IPS-NIHi11 (cell line): ENCODE measurements at places on chromosomes 3 and 15.

- no peak for DNase-seq
These were observed 65.9 kb upstream of the POMGNT2 start for GRCh38 chr3:43171748-43172147.

GRCh38 chr3:123859177-123859576, 25.0 kb downstream of the MYLK start:
- no peak for DNase-seq

DNA sequence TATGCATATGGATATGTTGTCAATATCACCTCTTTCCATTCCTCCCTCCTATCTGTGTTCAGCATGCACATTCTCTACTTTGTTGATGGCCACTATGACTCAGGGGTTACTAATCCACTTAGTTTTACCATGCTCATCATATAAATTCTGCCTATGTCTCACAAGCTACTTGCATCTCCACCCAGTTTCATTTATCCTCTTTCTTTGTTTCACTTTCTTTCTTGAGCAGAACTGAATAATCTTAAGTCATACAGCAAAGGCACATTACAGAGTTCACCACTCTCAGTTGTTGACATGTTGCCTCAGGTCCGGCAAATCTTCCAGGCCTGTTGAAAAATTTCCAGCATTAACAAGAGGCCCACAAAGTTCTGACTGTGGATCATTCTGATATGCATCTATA, 71.5 kb downstream of the SSR3 start:
- DNase-seq = no peak

- DNase-seq = no peak
These were observed 56.4 kb downstream of the IQSEC1 start for GRCh38 chr3:13016721-13017255.

DNA sequence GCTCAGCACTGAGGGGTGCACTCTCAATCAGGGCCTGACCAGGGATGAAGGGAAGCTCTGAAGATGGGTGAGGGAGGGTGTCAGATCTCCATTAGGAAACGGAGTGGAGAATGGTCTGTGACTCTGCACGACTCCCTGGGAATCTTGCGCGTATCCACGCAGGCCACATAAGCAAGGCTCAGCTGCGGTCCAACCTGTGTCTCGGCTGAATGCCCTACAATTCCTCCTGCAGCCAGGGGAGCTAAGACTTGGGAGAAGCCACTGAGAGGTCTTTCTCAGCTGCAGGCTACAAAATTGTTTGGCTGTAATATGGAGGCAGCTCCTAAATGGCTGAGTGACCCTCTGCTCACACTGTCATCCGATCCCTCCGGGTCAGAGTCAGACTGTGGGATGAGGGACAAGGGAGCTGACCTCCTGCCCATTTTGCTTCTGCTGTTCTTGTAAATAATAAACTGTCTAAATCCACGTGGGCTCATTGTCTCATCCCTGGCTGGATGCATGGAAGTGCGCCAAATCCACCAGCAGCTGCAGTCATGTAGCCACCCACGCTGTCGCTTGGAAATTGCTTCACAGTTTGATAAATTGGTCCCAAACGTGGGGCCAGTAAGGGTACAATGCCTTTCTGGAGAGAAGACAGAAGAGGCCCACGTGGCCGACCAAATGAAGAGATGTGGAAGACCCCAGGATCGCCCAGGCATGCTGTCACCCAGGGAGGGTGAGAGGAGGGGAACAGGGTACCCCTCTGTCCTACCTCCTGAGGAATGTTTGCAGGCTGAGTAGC, 30.5 kb downstream of the ALS2CL start:
- DNase-seq = peak; percentile 6

GRCh38 chr15:48842501-48842900, 31.6 kb upstream of the CEP152 start:
- DNase-seq = no peak

- no peak for DNase-seq
These were observed 16.8 kb downstream of the LRRC3B start for GRCh38 chr3:26639339-26639738.

- no peak for DNase-seq
These were observed 19.1 kb downstream of the RNF13 start for GRCh38 chr3:149832086-149832485.

- no peak for DNase-seq
These were observed 767.1 kb downstream of the NTRK3 start for GRCh38 chr15:87489456-87489855.

- no peak for DNase-seq
These were observed 27.0 kb downstream of the PSTPIP1 start for GRCh38 chr15:77021803-77022381.

GRCh38 chr3:37163262-37164015, 10.9 kb downstream of the LRRFIP2 start:
- no peak for DNase-seq

- DNase-seq = no peak
These were observed 6.7 kb downstream of the PAQR5 start for GRCh38 chr15:69305204-69305931.

- peak; percentile 36 for DNase-seq
These were observed 452.1 kb upstream of the KCNMB2 start for GRCh38 chr3:178083906-178084866.

GRCh38 chr3:37132334-37132733, 42.0 kb downstream of the LRRFIP2 start:
- DNase-seq = no peak

GRCh38 chr3:195107593-195107992, 163.4 kb downstream of the XXYLT1 start:
- DNase-seq = no peak

- no peak for DNase-seq
These were observed 61.9 kb downstream of the REC114 start for GRCh38 chr15:73504885-73505284.

- peak; percentile 60 for DNase-seq
These were observed 6.1 kb upstream of the EIF2B5 start for GRCh38 chr3:184129012-184129411.

GRCh38 chr3:143301031-143301901, 181.7 kb downstream of the CHST2 start:
- no peak for DNase-seq

DNA sequence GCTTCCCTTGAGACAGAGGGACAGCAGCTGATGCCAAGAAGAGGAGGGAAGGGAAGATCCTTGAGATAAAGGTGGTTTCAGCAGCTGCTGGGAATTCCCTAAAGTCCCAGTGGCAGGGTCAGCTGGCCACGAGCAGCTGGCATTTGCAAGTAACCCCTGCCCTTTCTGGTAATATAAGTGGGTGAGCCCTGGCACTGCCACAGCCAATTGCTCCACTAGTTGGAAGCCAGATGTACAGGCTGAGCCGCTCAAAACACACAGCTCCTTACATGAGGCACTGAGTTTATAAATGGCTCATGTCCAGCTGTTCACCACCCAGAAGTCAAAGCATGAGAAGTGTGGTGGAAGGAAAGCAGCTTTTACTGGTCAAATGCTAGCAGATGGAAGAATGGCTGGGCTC, 35.4 kb downstream of the PRR20G start:
- DNase-seq = no peak

GRCh38 chr3:123161167-123161566, 40.6 kb upstream of the SEC22A start:
- peak; percentile 62 for DNase-seq

GRCh38 chr3:46990573-46991374, 11.3 kb downstream of the NBEAL2 start:
- no peak for DNase-seq
